Spleen (tissue), 13 donors: ENCODE measurements at places on chromosomes 3 and 15. TPM values are rescaled to one million over a fixed set of nuclear protein-coding genes. Genes with fewer than 3 reads are reported as not detected.
A peak's percentile ranks its signal among the peaks of the same experiment; 100 is the strongest.

- DNase-seq = no peak
Observed at GRCh38 chr3:147813256-147813655, 404.1 kb downstream of the ZIC1 start.

Gene MYLK
- total RNA-seq = 194 TPM

DNA sequence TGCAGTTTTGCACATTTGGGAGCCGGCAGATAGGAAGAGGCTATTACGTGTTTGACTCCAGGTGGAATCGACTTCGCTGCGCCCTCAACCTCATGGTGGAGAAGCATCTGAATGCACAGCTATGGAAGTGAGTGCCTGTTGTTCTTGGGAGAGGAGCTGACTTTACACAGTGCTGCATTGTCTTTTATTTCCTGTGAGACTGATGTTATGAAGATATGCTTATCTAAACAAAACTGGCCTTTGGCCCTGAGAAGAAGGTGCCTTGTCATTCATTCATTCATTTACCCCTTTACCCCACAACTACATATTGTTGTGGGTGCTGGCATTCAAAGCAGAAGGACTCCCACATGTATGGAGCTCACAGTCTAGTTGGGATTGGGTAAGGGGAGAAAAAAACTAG, 32.6 kb downstream of the PSMD6 start:
- DNase-seq = no peak

Gene LMAN1L
- 83.1 TPM for total RNA-seq

GRCh38 chr15:29686079-29686425, 136.2 kb downstream of the TJP1 start:
- no peak for DNase-seq

- DNase-seq = no peak
Observed at GRCh38 chr15:50304836-50305235, 39.3 kb upstream of the HDC start.

GRCh38 chr3:187210091-187210490, 12.8 kb downstream of the RTP1 start:
- DNase-seq = no peak

DNA sequence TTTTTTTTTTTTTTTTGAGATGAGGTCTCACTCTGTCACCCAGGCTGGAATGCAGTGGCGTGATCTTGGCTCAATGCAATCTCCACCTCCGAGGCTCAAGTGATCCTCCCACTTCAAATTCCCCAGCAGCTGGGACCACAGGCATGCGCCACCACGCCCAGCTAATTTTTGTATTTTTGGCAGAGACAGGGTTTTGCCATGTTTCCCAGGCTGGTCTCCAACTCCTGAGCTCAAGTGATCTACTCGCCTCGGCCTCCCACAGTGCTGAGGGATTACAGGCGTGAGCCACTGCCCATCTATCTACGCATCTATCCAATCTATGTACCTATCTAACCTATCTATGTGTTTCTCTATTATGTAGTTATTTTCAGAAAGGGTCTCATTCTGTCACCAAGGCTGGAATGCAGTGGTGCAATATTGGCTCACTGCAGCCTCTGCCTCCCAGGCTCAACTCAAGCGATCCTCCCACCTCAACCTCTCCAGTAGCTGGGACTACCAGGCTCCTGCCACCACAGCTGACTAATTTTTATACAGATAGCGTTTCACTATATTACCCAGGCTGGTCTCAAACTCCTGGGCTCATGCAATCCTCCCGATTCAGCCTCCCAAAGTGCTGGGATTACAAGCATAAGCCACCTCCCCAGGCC, 20.2 kb upstream of the GPX1 start:
- DNase-seq = no peak

DNA sequence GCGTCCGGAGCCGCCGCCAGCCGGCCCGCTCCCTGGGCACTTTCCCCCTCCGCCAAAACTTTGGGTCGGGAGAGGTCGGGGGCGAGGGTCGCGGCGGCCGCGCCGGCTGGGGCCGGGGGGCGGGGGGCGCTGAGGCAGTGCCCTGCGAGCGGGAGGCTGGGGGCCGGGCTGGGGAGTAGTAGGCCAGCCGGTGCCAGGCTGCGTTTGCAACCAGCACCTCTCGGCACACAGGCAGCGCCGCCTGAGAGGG, 452 bp downstream of the BBX start:
- peak; percentile 94 for DNase-seq

GRCh38 chr15:62607114-62607462, 435.5 kb upstream of the TPM1 start:
- DNase-seq = no peak

- DNase-seq = no peak
Observed at GRCh38 chr3:193053046-193053435, 135.4 kb upstream of the MB21D2 start.

GRCh38 chr3:50532062-50532705, 28.8 kb upstream of the CACNA2D2 start:
- DNase-seq = no peak

Gene C3orf80
- 2.3 TPM for total RNA-seq

- DNase-seq = no peak
Observed at GRCh38 chr15:34815836-34816235, 20.5 kb upstream of the ACTC1 start.

Gene IL17RD
- 3.4 TPM for total RNA-seq

Gene FBXO22
- 14.6 TPM for total RNA-seq

GRCh38 chr15:31264559-31265089, 62.0 kb upstream of the KLF13 start:
- no peak for DNase-seq

Gene TOP2B
- total RNA-seq = 128 TPM

DNA sequence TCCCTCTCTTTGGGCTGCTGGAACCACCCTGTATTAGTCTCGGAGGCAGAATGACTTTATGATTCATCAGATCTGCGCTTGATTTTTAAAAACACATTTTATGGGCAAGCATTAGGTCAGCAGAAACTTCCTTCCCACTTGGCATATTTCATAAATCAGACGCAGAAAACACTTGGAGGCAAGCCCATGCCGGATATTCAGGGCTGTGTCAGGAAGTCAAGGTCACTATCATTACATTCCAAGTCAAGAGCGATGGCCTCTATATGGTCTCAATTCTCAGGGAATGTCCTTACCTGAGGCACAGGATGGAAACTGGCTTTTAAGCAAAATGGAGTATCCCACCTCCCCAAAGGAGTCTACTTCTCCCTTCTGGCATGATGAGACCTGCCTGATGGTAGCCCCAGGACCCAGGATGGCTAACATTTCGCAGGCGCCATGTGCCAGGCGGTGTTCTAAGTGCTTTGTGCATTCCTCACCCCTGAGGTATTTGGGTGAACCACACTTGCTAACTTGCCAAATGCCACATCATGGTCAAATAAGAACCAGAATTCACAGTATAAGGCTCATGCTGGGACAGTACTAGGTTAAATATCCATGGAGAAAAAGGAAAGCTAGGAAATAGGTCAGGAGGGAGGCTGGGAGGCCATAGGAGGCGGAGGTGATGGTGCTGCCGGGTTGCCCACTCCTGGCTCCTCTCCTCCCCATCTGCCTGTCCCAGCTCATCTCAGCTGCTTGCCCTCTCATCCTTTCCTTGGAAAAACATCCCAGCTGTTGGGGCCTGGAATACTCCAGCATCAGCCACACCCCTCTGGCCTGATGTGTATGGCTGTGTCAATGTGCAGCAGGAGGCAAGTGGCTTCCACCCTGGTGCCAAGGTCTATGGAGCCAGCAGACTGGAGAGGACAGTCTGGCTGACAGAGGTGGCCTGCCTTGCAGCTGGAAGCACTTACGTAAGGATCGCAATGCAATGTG, 18.8 kb downstream of the BCL2L10 start:
- no peak for DNase-seq

DNA sequence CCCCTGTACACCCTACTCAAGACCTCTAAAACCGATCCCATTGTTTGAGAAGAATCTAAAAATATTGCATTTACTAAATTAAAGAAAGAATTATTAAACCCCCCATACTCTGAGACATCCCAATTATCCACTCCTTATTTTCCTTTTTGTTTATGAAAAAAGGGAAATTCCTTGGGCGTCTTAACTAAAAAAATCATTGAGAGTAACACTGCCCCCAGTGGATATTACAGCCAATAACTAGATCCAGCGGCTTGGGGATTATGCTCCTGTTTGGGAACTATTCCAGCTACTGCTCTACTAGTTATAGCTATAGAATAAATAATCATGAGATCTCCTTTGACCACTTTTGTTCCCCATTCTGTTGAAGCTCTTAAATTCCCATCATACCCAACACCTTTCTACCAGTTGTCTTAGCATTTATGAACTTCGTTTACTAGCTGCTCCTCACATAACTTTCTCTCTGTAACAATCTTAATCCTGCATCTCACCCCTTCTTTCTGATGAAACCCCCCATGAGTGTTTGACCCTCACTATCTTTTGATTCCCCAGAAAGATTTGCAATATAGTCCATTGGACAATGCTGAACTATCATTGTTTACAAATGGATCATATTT, 12.7 kb upstream of the CFAP91 start:
- no peak for DNase-seq

Gene NR2E3
- total RNA-seq = not detected
